ENCODE measurements at places on chromosomes 6 and 20.
A peak's percentile ranks its signal among the peaks of the same experiment; 100 is the strongest.

DNA sequence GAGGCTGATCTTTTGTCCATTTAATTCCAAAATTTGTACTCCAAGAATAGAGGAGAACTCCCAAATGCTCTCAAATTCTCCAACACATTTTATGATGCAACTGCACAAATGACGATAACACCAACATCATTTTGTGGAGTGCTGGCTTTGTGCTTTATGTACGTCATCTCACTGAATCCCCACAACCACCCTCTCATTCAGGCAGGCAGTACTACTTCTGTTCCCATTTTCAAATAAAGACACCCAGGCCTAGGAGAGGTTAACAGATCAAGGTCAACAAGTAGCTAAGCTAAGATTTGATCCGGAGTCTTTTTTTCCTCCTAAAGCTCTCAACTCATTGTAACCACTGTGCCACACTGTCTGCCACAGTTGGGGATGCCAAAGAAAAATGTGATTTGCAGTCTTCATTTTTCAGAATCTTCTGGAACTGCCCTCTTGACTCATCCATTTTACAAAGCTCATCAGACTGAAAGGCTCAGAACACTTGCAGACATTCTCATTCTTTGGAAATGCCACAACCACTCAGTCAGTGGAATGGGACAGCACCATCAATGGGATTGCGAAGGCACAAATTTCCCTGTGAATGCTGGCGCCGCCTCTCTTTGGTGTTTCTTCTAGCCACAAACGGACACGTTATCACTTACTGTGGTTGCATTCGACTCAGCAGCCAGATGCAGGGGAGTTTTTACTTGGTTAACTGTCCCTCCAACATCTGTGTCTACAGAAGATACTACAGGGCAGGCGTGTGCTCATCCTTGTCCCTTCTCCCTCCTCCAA, 184.4 kb downstream of the GJA10 start:
- peak; percentile 32 for DNase-seq

DNA sequence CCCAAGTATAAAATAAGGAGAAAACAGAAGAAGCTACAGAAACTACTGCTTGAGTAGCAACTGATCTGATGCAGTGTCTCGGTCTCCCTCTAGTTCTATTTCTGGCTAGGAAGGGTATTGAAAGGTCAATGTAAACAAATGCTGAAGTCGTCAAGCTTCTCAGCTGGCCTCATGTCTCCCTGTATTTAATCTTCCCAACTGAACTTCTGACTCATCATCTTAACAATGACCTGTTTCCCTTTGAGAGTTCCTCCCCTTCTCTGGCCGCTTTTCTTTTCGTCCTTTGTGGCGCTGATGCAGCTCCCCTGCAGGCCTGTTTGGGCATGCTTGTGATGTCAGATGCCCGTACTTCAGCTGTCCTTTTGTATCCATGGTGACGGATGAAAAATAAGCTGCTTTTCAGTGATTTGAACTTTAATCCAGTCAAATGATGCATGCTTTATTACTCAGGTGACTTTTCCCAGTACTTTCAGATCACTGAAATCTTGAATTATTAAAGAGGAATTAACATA, 7.8 kb upstream of the LCA5 start:
- peak; percentile 23 for DNase-seq

DNA sequence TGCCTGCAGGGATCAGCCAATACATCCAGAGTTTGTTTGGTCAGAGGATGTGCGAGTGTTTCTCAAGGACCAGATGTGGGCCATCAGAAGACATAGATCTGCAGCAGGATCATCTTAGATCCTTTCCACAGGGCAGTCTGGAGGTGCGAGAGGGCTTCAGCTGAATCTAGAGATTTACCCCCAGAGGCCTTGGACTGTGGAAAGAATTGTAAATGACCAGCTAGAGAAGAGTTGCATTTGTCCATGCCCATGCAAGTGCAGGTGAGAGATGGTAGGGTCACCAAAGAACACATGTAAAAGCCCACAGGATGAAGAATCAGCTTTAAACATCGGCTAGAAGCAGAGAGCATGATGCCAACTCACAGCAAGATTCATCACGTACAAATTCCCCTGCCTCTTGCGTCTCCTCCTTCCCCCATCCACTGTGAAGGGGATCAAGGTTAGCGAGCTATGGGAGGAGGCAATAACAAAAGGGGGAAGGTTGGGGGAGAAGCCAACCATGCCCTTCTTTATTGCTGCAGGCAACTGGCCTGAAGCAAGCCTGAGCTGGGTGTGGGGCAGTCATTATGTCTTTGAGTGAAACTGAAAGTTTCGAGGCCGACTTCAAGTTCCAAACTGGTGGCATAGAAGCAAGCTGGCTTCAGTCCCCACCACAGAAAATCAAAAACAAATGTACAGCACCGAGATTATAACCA, 83.5 kb downstream of the SCML4 start:
- peak; percentile 39 for DNase-seq

GRCh38 chr20:9200196-9200595, 131.3 kb downstream of the PLCB4 start:
- DNase-seq: no peak

DNA sequence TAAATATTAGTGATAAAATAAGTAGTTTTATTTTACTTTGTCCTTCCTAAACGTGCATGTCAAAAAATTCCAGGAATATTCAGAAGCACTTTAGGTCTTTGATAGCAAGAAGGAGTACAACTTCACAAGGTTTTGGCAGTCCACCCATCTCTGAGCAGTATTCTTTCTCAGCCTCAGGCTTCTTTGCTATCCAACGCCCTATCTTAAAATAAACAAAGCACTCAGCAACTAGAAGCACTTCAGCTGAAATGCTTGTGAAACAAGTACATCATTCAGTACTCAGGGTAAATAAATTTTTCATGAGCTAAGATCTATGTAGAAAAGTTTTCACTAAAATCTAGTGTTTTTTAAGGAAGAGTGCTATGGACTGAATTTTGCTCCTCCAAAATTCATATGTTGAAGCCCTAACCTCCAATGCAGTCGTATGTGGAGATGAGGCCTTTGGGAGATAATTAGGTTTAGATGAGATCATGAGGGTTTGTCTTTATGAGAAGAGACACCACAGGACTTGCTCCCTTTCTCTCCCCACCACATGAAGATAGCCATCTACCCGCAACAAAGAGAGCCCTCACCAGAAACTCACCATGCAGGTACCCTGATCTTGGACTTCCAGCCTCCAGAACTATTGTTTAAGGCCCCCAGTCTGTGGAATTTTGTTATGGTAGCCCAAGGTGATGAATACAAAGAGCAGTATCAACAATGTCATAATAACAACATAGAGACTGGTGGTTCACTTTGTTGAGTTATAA, 539.1 kb downstream of the TFAP2A start:
- no peak for DNase-seq

DNA sequence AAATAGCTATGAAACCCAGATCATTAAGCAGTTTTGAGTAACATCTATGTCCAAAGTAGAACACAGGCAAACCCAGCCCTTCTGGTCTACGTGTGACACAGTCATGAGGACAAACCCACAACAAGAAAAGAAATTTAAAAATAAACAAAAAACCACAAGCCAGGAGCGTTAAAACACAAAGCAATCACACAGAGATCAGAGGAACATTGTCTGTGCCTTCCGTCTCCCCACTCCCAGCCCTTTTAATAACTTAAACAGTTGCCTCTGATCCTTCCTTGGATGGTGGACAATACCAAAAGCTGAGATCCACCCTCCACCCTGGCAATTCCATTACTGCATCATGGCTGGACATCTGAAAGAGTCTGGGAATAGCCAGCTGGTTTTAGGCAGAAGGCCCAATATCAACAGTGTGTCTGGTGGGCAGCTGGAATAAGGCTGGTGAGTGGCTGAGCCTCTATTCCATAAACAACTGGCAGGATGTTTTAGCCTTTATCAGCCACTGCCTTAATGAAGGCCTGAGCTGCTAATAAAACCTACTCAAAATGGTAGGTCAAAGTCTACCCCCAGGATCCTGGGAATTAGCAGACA, 15.7 kb upstream of the LAMA4 start:
- no peak for DNase-seq

DNA sequence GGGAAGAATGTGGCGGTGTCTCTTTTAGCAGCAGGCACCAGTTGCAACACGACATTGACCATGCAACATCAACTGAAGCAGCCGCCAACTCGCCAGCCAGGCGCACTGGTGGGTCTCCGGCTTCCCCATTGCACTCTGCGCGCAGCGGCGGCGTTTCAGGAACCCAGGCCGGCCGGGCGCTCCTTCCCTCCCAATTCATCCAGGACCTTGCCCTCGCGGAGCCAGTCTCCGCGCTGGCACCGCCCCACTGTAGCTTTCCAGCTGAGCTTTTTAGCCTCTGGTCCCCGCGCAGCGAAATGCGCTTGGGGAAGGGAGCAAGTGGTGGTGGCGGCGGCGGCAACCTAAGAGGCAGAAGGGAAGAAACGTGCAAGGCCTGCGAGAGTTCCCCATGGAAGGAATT, 297.9 kb upstream of the RIMS1 start:
- DNase-seq: no peak
